Left lung (tissue), 14 donors: ENCODE measurements at places on chromosomes 3 and 15. TPM values are rescaled to one million over a fixed set of nuclear protein-coding genes. Genes with fewer than 3 reads are reported as not detected.

The ROBO2 gene
- polyA plus RNA-seq = 65.0 TPM

The THPO gene
- polyA plus RNA-seq = 2.3 TPM

The LYSMD2 gene
- 5.8 TPM for polyA plus RNA-seq

The VGLL3 gene
- 24.9 TPM for polyA plus RNA-seq

The MBNL1 gene
- 107 TPM for polyA plus RNA-seq

The SPESP1 gene
- 6.5 TPM for polyA plus RNA-seq
